IPS DF 19.7 (cell line): ENCODE measurements at places on chromosomes 6 and 20.

GRCh38 chr6:135222623-135223022 is 41.5 kb downstream of the MYB start:
- DNase-seq: no peak

DNA sequence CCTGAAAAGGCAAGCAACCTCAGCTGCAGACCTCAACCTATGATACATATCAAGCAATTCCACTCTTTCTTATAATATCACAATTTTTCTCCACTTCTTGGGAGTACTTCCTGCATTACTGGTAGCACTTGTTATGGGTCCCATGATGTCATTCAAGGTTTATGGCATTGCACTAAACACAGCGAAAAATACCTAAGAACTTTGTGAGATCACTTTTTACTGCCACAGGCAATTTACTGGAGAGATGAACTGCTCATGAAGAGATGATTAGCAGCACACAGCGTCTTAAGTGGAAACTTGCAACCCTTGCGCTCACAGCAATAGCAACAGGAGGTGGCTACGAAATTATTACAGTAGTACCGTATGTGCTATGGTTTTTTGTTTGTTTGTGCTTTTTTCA is 19.3 kb upstream of the RIMS4 start:
- DNase-seq: no peak

DNA sequence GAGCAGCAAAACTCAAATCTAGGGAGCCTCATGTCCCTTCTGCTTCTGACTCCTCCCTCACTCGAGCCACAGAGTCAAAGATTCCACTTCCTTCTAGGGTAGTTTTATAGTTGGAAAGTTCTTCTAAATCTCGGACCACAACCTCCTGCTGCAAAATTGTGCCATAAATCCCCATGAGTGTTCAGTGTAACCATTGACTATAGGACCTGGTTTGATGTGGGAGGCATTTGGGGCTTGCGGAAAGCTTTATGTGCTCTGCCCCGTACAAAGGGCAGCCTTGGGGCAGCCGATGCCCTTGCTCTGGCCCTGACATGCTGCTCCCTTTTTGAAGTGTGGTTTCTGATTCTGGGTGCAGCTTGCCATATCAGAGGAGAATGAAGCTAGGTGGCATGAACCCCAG is 43.6 kb upstream of the IER3 start:
- DNase-seq: no peak

DNA sequence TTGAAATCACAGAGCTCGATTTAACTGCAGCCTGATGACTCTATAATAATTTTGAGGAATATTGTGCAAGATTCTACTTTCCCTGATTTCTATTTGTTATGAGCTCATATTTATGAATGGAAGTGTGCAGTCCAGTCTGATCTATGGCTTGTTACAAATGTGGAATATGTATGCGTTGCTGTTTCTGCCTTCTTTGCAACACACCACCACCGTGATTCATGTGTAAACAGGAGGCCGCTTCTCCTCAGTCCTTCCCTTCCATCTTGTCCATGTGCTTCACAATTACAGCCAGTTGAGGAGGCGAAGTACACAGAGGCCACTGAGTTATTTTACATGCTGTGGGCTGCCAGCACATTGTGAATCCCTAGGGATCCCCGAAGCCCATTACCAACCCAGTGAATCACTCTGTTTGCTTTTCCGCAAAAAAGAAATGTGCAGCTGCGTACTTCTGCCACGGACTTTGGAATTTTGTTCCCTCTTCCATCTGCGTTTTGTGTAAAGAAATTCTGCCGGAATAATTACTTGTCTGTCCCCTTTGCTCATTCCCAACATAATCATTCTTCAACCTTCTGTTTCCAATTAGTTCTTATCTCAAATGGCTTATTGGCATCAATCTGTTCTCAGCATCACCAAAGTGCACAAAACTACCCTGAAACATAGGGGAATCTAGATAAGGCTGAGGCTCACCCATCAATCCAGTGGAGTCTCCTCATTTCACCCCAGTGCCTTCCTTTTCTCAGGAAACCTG is 551.6 kb upstream of the CITED2 start:
- DNase-seq: no peak

GRCh38 chr20:34553366-34553867 is 5.1 kb upstream of the MAP1LC3A start:
- DNase-seq: no peak

GRCh38 chr6:149212892-149213801 is 104.4 kb upstream of the TAB2 start:
- DNase-seq: no peak

GRCh38 chr6:33983721-33984465 is 162.0 kb downstream of the GRM4 start:
- no peak for DNase-seq

DNA sequence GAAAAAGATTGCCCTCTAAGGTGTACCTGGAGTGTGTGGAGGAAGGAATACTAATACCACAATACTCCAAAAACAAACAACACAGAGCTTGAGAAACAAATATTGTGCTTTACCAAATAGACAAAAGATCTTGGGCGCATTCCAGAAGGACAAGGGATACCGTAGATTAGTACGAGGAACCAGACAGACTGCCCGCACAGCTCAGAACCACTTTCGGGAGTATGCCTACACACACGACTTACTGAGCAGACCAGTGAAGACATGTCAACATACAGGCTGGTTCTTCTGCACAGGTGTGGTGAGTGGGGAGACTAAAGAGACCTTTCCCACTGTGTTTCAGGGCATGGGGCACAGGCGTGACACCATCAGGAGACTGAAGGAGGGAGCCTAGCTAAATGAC is 15.8 kb upstream of the FOXQ1 start:
- DNase-seq: no peak

DNA sequence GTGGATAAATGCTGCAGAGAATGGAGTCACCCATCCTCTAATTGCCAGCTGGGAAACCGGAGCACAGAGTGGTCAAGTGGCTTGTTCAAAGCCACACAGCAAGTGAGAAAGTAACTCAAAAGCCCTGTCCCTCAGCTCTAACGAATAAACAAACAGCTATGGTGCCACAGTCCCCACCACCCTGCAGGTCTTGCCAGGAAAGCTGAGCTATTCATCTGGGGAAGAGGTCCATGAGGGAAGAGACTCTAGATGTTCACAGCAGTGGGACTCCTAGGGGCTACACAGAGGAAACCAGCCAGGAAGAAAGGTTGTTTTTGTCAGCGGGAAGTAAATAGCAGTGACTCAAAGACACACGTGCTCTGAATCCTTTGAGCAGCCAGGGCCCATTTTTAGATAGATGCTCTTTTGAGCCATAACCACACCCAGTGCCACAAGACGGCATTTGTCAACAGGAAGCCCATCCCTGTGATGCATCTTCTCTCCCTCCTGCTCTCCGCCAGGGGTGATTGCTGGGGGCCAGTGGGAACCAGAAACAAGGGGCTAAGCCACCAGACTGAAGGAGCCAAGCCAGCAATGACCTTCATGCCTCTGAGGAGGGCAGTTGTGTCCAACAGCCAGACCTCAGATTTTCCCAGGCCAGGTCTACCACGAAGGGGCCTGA is 32.4 kb upstream of the TCP11 start:
- DNase-seq: no peak

- no peak for DNase-seq
Measured at GRCh38 chr20:6070829-6071695, 17.2 kb upstream of the LRRN4 start.

GRCh38 chr6:33249732-33250630 is 21.7 kb downstream of the VPS52 start:
- no peak for DNase-seq

- no peak for DNase-seq
Measured at GRCh38 chr20:57999465-58000111, 228.9 kb downstream of the ANKRD60 start.

- DNase-seq: no peak
Measured at GRCh38 chr20:30168025-30168799, 1089.3 kb upstream of the DEFB115 start.

DNA sequence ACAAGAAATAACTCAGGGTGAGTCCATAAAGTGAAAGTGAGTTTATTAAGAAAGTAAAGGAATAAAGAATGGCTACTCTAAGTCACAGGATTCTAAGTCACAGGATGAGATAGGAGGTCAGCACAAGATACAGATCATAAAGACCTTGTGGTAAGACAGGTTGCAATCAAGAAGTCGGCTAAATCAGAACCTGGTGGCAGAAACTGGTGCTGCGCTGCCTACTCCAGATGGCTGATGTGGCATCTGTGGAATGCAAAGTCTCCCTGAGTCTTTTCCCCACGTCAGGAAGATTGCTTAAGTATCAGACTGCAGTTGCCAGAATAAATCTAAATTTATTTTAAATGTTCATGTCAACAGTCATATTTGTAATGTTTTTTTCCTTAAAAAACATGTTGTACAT is 10.7 kb upstream of the KCNK15 start:
- no peak for DNase-seq

- no peak for DNase-seq
Measured at GRCh38 chr6:157182503-157183264, 140.6 kb downstream of the TMEM242 start.

DNA sequence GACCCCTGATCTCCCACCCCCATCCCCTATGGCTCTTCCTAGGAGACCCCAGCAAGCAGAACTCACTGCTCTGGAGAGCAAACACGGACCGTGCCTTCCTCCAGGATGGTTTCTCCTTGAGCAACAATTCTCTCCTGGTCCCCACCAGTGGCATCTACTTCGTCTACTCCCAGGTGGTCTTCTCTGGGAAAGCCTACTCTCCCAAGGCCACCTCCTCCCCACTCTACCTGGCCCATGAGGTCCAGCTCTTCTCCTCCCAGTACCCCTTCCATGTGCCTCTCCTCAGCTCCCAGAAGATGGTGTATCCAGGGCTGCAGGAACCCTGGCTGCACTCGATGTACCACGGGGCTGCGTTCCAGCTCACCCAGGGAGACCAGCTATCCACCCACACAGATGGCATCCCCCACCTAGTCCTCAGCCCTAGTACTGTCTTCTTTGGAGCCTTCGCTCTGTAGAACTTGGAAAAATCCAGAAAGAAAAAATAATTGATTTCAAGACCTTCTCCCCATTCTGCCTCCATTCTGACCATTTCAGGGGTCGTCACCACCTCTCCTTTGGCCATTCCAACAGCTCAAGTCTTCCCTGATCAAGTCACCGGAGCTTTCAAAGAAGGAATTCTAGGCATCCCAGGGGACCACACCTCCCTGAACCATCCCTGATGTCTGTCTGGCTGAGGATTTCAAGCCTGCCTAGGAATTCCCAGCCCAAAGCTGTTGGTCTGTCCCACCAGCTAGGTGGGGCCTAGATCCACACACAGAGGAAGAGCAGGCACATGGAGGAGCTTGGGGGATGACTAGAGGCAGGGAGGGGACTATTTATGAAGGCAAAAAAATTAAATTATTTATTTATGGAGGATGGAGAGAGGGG is 1.4 kb downstream of the LTA start:
- DNase-seq: no peak

DNA sequence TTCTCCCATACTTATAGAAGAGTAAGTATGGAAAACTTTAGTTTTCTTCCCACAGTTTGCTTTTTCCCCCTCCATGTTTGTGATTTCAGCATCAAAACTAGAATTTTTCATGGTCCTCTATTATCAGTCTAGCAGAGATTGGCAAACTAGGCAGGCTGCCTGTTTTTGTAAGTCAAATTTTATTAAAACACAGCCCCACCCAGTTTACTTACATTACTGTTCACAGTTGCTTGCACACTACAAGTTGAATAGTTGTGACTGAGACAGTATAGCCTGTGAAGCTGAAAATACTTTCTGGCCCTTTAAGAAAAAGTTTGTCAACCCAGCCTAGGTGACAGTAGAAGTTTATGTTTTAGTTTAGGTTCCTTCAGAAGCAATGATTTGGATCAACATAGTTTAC is 19.5 kb downstream of the MCM8 start:
- DNase-seq: no peak

GRCh38 chr20:39356908-39357307 is 394.8 kb downstream of the DHX35 start:
- DNase-seq: no peak

- DNase-seq: no peak
Measured at GRCh38 chr6:141024526-141024925, 1108.2 kb upstream of the GJE1 start.

DNA sequence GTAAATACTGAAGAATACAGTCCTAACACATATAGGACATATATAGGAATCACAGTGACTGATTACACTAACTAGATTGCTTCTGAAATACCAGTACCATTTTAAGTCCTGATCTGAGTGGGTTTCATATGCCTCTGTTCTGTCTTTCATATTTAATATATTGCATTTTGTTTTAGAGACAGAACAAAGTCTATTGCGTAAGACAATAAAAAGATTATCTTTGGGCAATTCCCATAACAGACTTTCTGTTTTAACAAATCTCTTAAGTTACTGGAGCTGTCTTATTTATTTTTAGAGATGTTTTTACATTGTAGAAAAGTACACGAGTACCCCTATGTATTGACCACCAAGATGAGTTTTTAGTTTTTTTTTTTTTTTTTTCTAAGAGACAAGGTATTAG is 29.6 kb downstream of the ANKRD6 start:
- DNase-seq: no peak

DNA sequence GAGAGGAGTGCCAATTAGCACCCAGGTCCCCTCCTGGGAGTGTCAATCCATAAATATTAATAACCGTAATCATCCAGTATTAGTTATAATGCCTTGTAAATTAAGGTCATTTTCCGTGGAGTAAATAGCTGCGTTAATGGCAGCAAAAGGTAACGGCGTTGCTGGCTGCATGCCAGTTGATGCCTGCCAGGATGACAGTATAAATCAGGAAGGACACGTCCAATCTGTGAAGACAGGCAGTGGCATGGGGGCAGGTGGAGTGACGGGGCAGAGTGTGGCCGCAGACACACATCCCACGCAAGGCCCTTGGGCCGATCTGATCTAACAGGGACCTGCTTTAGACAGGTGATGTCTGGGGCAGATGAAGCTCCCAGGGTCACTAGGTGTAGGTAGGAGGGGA is 49.1 kb downstream of the KCNB1 start:
- no peak for DNase-seq

- DNase-seq: no peak
Measured at GRCh38 chr6:162177746-162178145, 549.8 kb downstream of the PRKN start.

DNA sequence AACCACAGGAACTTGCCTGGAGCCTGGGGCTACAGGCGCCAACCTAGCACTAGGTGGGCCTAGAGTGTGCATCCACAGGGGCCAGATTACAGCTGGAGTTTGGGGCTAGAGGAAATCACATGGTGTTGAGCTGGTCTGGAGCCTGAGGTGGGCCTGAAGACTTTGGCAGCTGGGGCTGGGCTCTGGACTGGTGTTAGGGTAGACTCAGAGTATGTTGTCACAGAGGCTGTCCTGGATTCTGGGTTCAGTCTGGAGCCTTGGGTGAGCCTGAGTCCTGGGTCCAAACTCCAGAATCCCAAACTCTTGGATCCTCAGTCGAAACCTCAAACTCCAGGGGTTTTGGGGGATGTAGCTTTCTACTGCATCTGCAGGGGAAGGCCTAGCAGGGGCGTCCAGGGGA is 356.7 kb downstream of the FRK start:
- no peak for DNase-seq

DNA sequence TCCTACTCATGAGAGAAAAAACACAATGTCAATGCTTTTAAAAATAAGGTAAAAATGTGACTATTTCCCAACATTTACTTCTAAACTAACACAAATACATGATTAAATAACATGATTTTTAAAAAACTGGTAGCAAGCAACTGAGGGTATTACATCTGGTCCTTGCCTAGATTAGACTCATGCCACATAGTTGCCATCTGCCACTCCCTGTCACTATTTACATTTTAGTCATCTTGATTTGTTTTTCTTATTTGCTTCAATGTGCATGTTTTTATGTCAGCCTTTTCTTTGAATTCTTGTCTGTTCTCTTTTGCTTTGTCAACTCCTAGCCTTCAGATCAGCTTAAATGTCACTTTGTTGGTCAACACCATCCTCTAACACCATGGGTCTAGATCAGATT is 207.0 kb upstream of the SIM1 start:
- no peak for DNase-seq

GRCh38 chr6:10407018-10407673 is 7.7 kb downstream of the TFAP2A start:
- DNase-seq: no peak
